ENCODE measurements at places on chromosomes 13 and 19. TPM values are rescaled to one million over a fixed set of nuclear protein-coding genes. Genes with fewer than 3 reads are reported as not detected.

KLK4 gene
- not detected for total RNA-seq

ETV2 gene
- total RNA-seq: 1.1 TPM

CEACAM1 gene
- 21.6 TPM for total RNA-seq

CCNA1 gene
- total RNA-seq: 1.3 TPM

ZNF490 gene
- 12.1 TPM for total RNA-seq

PAN3 gene
- total RNA-seq: 54.6 TPM

SHD gene
- total RNA-seq: not detected

LILRB3 gene
- 5.6 TPM for total RNA-seq

TTC9B gene
- not detected for total RNA-seq

Measured in ureter (tissue), 1 donor.